ENCODE measurements at places on chromosomes 5 and 9.

- DNase-seq = no peak
Measured at GRCh38 chr5:39121922-39122321, 47.7 kb upstream of the RICTOR start.

DNA sequence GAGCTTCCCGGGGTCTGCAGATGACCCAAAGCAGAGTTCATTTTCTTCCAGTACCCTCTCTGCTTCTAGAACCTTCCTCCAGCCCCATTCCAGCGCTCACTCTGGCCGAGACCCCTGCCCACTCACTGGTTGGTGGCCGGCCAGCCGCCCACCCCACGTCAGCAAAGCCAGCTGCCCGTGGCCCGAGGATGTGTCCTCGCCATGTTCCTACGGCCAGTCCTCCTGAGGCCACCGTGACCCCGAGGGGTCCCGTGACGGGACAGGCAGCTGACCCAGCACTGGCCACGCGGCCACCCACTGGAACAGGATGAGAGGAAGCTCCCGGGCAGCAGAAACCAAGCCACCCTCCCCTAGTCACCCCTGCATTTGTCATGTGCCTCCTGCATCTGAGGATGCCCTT lies 39.1 kb upstream of the SLC6A19 start:
- no peak for DNase-seq

- peak; percentile 9 for DNase-seq
Measured at GRCh38 chr5:101160002-101160401, 256.9 kb upstream of the ST8SIA4 start.

DNA sequence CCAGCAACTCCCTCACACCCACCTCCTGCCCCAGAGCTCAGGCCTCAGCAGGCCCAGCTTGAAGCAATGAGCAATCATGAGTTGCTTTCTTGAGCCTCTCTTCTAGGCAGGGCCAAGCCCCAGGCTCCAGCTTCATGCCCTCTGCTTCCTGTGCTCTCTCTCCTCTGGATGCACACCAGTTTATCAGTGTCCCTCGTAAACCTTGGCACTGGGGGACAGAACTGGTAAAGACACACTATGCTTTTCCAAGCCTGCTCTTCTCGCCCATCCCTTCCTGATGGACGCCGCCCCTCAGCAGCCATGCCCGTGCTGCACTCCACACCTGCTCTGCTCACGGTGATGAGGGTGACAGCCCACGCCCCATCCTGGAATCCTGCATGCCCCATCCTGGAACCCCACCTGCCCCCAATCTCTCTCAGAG lies 49.4 kb upstream of the ORM1 start:
- no peak for DNase-seq

GRCh38 chr9:87683751-87684626 lies 41.9 kb upstream of the CTSL start:
- DNase-seq = no peak

- no peak for DNase-seq
Measured at GRCh38 chr5:127801751-127802476, 98.7 kb downstream of the CCDC192 start.

GRCh38 chr9:93298498-93299417 lies 114.8 kb downstream of the WNK2 start:
- no peak for DNase-seq

DNA sequence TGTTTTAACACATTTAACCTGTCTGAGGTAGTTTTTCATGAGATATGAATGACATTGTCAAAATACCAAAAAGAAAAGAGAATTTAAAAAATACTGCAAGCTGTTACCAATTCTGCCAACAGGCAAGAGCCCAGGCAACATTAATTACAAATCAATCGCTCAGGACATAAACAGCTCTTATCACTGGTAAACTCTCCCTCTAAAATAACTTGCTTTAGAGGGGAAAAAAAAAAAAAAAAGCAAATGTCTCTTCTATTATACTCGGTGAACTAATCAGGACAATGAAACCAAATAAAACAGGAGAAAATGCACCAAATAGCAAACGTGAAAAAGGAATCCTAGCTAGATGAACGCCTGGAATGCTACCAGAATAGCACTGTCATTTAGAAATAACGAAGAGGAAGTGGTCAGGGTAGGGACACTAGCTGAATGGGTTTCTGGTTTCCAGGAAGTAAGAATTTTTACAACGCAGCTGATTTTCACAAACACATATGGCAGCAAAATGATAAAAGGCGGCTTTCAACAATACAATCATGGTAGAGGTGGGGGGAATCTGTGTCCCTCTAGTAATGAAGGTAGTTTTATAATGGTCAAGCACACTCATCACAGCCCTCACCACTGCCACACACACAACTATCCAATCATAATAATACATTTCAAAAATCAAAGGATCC lies 94.9 kb downstream of the DENND1A start:
- DNase-seq = no peak

DNA sequence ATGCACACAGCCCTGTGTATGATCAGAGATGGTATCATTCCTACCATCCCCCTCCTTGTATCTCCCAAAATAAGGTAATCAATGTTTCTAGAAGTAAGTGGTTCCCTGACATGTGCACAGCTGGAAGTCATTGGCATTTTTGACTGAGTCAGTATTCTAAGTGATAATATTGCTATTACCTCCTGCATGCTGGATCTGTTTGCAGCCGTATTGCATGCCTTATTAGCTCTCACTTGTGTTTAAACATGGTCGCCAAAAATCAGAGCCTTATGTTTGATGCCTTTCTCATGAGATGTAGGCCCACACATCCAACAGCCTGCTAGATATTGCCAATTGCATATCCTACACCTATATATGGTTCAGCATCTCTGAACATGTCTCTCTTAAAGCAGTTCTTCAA lies 254.3 kb downstream of the CDH12 start:
- DNase-seq = no peak

- DNase-seq = no peak
Measured at GRCh38 chr5:39189292-39189955, 29.9 kb downstream of the FYB1 start.
